Epithelial cell of alveolus of lung (primary cell): ENCODE measurements at places on chromosomes 2 and 18. TPM values are rescaled to one million over a fixed set of nuclear protein-coding genes. Genes with fewer than 3 reads are reported as not detected.

TMEM87B gene
- total RNA-seq: 10.6 and 27.0 TPM in 2 replicates

RAB6D gene
- under 0.01 TPM in 1 of 2 replicates, not detected in the other for total RNA-seq

ERBB4 gene
- total RNA-seq: under 0.01 TPM in 1 of 2 replicates, not detected in the other

POTEI gene
- not detected in 2 replicates for total RNA-seq

ABCA12 gene
- under 0.01 TPM in 1 of 2 replicates, not detected in the other for total RNA-seq

PSMA8 gene
- not detected in 2 replicates for total RNA-seq
